ENCODE measurements at places on chromosomes 3 and 15.

DNA sequence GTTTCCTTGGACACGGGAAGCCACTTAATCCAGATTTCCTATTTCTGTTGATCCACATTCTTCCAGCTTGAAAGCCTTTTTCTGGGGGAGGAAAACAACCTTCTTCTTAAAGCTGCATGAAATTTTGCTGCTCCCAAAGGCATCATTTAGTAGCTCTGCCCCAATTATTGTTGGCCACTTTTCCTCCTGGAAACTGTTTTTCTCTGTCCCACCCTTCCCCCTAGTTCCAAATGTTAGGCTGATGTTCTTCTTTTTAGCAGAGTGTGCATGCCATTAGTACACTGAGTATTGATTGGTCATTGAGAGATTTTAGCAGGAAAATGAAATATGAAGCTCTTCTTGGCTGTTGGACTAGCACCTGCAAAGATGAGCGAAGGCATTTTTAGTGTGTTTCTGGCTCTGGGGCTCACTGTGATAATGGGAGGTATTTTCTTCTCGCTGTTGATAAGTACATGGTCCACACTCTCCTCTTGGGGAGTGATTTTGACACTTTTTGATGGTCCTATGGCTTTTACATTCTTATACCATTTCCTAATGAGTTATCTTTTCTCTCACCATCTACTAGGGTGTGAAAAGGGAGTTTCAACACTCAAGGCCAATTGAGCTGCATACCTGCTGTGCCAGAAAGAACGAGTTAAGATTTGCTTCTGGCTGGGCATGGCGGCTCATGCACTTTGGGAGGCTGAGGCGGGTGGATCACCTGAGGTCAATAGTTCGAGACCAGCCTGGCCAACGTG, 200.5 kb downstream of the PTPRG start:
- DNase-seq: no peak

GRCh38 chr15:55632434-55632833, 44.3 kb upstream of the PYGO1 start:
- DNase-seq: no peak

DNA sequence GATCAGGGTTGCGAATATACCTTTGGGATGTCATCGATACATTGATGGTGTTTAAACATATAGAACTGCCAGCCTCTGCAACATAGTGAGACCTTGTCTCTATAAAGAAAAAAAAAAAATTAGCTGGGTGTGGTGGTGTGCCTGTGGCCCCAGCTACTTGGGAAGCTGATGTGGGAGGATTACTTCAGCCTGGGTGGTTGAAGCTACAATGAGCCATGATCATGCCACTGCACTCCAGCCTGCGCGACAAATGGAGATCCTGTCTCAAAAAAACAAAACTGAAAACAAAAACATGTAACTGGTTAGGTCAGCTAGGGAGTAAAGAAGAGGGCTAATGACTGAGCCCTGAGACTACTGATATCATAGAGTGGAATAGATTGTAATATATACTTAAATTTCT, 30.7 kb upstream of the MGA start:
- no peak for DNase-seq

DNA sequence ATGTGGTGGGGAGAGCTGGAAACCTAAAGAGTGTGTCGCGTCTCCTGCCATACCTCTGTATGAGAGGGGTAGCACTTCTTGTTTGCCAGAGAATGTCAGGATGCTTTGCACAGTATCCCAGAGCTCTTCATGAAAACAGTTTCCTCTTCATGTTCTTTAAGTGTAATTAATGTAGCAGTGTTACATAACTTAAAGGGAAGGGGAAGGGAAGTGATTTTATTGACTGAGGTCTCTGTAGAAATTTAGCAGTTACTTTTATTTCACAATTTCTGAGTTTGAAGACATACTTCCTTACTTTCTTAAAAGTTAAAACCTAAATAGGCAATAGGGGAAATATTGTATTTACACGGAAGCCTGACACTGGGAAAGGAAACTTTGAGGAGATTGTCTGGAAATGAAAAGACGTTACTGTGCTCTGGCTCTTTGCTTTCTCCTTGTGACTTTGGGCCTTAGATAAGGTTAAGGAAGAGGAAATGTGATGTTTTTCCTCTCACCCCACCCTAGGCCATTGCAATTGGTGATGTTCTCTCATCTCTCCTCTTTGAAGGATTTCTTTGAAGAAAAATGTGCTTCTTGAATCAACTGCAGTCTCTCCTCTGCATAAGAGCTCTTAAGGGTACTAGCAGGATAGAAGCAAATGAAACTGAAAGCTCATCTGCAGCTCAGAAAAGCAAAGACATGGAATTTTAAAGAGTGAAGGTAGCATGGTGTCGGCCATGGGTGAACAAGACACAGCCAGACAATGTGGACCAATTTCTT, 6.0 kb downstream of the NXPE3 start:
- DNase-seq: peak; percentile 27

DNA sequence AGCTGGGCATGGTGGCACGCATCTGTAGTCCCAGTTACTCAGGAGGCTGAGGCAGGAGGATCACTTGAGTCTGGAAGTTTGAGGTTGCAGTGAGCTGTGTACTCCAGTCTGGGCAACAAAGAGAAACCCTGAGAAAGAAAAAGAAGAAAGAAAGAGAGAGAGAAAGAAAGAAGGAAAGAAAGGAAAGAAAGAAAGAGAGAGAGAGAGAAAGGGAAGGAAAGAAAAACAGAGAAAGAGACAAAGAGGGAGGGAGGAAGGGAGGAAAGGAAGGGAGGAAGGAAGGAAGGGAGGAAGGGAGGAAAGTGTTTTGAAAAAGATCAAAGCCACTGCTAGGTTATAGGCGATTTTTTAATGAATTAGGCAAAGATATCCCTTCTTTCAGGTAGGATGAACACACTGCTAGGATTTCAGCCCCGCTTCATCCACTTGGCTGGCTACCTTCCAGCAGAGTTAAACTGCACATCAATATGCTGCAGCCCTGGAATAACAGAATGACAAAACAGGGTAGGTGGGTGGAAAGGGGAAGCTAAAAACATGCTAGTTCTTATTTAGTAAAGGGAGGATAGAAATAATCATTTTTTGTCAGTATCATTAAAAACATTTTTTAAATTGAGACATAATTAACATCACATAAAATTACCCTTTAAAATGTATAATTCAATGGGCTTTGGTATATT, 12.8 kb upstream of the PPARG start:
- no peak for DNase-seq

DNA sequence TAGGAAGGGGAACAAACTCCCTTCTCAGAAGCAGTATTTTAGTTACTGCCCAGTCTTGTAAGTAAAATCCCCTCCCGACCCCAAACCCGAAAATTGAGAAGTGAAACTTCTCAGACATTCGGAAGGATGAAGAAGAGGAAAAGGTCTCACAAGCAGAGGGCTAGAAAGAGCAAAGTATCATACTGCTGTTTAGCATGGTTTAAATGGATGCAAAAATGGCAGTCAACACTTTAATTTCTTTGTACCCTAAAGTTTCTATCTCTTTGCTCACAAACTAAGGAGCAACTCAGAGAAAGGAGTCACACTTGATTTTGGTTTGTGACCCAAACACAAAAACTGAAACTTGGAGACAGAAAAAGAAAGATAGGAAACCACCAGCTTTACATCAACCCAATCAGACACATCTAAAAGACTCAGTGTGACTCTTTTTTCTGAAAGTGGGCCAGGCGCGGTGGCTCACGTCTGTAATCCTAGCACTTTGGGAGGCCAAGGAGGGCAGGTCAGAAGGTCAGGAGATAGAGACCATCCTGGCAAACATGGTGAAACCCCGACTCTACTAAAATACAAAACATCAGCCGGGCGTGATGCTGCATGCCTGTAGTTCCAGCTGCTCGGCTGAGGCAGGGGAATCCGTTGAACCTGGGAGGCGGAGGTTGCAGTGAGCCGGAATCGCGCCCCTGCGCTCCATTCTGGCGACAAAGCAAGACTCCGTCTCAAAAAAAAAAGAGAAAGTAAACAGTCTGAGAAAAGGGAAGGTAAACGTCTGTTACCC, 63.2 kb upstream of the ATP11B start:
- DNase-seq: no peak

GRCh38 chr3:190105876-190106275, 14.8 kb downstream of the P3H2 start:
- DNase-seq: no peak

DNA sequence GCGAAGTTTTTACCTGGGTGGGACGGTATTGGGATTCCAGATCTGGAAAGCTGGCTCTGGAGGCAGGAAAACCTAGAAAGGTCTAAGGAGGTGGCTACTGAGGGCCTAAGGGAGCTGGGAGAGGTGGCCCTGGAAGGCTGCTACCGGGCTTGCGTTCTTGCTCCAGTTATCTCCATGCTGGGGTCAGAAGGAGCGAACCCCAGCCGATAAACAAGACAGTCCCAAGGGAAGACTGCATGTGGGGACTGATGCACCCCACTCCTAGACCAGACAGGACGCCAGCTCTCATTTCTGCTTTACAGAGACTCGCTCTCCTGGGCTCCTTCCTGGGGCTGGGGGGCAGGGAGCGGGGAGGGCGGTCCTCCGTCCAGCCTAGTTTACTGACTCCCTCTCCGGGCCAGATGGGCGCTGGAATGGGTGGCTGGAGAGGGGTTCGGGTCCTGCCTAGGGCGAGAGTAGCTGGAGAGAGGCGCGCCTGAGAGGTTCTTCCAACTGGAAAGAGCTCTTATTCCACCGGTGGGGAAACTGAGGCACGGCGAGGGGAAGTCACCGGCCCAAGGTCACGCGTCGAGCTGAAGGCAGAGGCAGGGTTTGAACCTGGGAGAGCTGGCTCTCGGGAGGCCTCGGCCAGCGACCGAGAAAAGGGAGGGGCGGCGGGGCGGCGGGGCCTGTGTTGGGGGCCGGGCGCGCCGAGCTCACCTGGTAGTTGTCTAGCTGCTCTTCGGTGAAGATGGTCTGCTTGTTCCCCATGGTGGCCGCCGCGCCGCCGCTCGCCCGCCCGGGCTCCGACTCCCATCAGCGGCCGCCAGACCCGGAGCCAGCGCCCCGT, 565 bp downstream of the CIB2 start:
- no peak for DNase-seq

DNA sequence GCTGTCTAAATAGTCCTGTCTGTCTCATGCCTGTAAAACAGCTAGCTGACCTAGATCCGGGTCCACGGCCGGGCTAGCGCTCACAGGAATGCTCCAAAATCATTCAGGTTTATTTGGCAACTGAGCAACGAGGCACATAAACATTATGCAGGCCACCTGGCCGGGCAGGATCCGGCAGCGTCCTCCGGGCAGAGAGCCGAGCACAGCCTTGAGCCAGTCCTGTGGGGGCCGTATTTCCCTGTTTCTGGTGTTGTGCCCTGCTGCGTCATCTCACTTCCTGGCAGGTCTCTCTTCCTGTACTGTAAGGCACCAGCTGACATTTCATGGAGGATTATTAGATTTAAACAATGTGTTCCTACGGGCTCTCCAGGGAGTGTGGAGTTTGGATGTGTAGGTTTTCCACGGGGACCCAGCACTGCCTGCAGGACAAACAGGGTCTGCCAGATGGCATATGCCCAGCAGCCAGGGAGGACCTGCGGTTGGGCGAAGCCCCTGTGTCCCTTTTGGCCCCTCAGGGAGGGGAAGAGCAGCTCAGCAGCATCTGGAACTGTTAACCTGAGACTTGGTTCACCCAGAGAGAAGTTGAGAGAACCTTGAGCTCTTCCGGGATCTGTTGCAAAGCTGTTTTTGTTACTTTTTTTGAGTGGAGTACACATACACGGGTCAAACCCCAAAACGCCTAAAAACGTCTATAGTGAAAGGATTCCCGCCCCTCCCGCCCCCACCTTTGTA, 16.6 kb upstream of the LRRK1 start:
- DNase-seq: no peak

GRCh38 chr3:138114431-138114918, 933 bp downstream of the DZIP1L start:
- DNase-seq: no peak

DNA sequence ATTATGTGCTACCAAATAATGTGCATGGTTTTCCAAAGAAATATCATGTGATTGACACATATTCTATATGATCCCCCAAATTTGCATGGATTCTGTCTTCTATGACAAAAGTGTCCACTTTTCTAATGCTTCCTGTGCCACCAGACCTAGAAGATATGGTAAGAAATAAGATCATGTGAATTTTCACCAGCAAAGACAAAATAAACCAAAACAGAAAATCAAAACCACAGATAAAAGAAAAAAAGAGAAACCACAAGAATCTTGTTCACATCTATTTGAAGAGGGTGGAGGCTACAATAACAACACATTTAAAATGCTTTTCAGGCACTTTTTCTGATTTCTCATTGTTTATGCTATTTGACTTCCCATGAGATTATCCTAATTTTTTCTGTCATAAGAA, 303.4 kb downstream of the DIPK2A start:
- DNase-seq: no peak

DNA sequence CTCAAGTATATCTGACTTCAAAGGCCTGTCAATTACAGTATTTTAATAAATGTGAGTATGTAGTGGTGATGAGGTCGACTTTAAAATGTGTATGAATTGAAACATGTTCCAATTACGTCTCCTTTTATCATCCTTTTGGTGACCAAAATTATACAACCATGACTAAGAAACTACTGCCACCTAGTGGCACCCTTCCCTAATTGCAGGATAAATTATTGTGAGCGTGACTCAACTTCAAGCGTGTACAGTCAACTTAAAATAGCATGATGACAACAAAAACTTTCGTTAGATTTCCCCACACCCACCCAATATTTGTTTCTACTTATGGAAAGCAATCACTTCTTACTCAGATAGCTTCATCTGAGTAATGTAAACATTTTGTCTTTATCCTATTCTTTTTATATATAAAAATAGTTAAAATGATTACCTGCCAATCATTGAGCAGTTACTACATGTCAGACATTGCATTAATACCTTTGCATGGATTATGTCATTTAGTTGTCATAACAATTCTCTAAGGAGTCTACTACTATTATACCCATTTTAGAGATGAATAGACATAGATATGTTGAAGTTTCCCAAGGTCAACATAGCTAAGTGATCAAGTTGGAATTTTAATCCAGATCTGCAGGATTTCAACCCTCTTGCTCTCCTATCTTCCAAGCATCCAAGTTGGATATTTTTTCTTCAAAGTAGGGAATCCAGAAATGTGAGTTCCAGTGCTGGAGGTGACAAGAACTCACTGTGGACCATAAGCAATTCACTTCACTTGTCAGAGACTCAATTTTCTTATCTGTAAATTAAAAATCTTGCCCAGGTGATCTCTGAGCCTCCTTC, 106.0 kb downstream of the MEX3B start:
- DNase-seq: peak; percentile 2

GRCh38 chr15:64247906-64248541, 85.2 kb upstream of the PPIB start:
- peak; percentile 17 for DNase-seq

GRCh38 chr3:48273594-48274211, 32.8 kb downstream of the ZNF589 start:
- peak; percentile 65 for DNase-seq

DNA sequence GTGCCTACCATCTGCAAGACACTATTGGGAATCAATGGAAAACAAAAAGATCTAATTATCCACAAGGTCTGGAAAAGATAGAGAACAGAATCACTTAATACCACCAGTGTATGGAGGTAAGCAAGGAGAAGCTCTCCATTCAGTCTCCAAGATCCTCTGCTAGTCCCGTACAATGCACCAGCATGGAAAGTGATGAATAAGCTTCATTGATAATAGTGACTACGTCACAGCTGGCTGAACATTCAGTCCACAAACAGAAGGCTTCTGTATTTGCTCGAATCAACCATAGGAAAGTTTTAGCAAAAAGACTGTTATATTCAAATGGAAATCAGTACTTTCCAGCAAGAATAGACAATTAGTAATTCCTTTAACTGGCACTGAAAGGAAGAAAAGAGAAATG, 42.9 kb downstream of the IGSF11 start:
- no peak for DNase-seq

- DNase-seq: no peak
These were observed 120.3 kb upstream of the SUCLG2 start for GRCh38 chr3:67774676-67775075.

Data from CD4-positive, alpha-beta T cell treated with Interleukin-6 for 4 hours (primary cell).